ENCODE measurements at places on chromosomes 7 and 10.

- no peak for DNase-seq
These were observed 72.1 kb downstream of the PTEN start for GRCh38 chr10:87935290-87936141.

- DNase-seq = no peak
These were observed 1.8 kb downstream of the GDF10 start for GRCh38 chr10:47301833-47302232.

DNA sequence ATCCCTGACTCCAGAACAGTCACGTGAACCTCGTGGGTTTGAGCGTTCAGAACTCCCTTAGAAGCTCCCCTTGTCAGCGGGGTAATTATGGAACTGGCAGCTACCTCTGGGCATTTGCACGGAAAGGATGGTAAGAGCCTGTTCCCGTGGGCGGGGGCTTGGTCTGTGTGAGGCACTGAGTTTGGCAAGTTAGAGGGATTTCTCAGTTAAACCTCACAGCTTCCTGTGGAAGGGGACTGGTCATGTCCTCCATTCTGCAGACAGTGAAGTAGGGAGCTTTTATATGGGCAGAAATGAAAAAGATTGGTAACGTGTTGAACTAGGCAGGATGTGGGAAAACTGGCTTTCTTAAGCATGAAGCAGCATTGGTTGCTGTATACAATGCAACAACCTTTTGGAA is 16.0 kb downstream of the PALD1 start:
- DNase-seq = no peak

- DNase-seq = no peak
These were observed 5.4 kb downstream of the ARHGAP21 start for GRCh38 chr10:24718031-24718855.

GRCh38 chr7:37557571-37558209 is 109.0 kb upstream of the ELMO1 start:
- no peak for DNase-seq

DNA sequence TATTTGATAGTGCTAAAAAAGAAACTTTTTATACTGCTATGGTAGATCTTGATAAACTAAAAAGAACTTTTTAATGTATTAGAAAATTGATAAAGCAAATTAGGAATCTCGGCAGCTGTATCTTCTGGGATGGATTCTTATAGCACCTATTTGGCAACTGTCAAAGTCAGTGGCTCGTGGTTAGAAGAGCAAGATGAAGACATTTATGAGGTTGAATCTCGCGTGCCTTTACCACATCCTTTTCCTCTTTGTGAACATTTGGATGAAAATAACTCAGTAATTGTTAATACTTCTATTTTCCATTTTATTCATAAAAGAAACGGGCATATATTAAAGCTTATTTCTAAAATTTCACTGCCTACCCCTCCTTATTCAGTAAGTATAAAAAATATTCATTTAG is 76.2 kb downstream of the CYP51A1 start:
- peak; percentile 26 for DNase-seq

- DNase-seq = no peak
These were observed 2.8 kb downstream of the SEC31B start for GRCh38 chr10:100516847-100517246.

GRCh38 chr10:116470071-116470470 is 42.4 kb downstream of the PNLIPRP3 start:
- no peak for DNase-seq

- DNase-seq = no peak
These were observed 176.1 kb downstream of the SGMS1 start for GRCh38 chr10:50447691-50448090.

- no peak for DNase-seq
These were observed 750.3 kb downstream of the ANKRD7 start for GRCh38 chr7:118974836-118975235.

- no peak for DNase-seq
These were observed 3.5 kb upstream of the SCIN start for GRCh38 chr7:12567015-12567414.

GRCh38 chr7:138363721-138364120 is 96.3 kb upstream of the TRIM24 start:
- no peak for DNase-seq

DNA sequence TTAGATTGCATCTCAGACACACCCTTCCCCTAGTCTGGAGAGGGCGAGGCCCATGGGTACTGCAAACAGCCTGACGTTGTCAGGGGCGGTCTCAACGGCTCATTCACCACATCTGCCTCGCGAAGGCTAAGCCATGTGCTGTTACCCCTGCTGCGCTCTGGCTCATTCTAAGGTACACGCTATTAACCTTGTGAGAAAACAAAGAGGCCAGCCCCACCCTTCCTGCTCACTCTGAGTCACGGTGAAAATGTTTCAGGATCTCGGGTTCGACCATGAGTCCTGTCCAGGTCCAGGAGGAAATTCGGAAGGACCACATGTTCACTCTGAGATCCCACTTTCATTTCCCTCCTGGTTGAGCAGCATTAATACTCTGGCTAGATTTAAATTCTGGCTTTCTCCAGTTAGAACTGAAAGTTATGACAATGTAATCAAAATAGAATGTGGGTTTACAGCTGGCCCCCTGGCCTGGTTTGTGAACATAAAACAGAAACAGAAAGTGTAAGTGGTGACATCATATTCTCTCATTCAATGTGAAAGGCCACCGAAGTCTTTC is 55.2 kb downstream of the EGFR start:
- DNase-seq = peak; percentile 59

- DNase-seq = no peak
These were observed 130.5 kb downstream of the CDK14 start for GRCh38 chr7:90726623-90727022.

GRCh38 chr7:19011212-19011611 is 106.2 kb downstream of the TWIST1 start:
- no peak for DNase-seq

DNA sequence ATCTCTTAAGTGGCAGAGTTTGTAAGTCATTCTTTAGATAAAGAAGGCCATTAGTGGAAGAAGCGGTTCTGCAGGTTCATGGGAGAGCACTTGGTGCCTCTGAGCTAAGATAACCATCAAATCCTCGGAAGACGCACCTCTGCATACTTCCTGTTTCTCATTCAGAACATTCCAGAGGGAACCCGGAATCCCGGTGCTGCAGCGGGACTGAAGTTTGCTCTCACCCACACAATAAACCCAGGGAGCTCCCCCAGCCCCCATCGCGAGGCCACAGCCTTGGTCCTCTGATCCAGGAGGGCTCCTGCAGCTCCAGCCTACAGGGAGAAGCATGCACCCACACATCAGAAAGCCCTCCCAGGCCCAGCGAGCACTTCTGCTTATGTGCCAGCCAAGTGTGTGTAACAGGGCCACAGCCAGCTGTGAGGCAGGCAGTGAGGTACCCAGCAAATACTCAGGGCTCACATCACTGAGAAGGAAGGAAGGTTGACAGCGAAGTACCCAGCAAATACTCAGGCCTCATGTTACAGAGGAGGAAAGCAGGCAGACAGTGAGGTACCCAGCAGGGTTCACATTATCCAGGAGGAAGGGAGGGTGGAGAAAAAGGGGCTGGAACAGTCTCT is 142.4 kb downstream of the DIP2C start:
- no peak for DNase-seq

DNA sequence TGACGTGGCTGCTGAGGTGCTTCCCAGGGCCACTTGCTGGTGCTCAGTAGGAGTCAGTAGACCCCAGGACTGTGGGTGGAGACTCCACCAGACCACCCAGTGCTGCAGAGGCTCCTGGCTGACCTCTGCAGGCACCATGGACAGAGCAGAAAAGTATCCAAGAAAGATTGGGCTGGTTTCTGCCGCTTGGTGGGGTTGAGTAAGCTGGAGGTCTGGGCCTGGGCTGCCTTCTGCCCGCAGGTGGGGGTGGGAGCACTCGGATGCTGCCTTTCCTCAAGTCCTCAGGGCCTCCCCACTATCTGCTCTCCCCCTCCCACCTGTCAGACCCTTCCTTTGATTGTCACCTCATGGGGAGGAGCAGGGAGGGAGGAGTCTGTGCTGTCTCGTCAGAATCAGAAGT is 91.6 kb downstream of the WDR37 start:
- no peak for DNase-seq

- DNase-seq = no peak
These were observed 37.9 kb upstream of the MTPAP start for GRCh38 chr10:30386801-30387588.

- DNase-seq = no peak
These were observed 26.6 kb downstream of the GALNTL5 start for GRCh38 chr7:151982806-151983205.

- DNase-seq = no peak
These were observed 30.3 kb upstream of the NDST2 start for GRCh38 chr10:73841526-73842285.

- no peak for DNase-seq
These were observed 230.8 kb upstream of the GHITM start for GRCh38 chr10:83908506-83908905.

DNA sequence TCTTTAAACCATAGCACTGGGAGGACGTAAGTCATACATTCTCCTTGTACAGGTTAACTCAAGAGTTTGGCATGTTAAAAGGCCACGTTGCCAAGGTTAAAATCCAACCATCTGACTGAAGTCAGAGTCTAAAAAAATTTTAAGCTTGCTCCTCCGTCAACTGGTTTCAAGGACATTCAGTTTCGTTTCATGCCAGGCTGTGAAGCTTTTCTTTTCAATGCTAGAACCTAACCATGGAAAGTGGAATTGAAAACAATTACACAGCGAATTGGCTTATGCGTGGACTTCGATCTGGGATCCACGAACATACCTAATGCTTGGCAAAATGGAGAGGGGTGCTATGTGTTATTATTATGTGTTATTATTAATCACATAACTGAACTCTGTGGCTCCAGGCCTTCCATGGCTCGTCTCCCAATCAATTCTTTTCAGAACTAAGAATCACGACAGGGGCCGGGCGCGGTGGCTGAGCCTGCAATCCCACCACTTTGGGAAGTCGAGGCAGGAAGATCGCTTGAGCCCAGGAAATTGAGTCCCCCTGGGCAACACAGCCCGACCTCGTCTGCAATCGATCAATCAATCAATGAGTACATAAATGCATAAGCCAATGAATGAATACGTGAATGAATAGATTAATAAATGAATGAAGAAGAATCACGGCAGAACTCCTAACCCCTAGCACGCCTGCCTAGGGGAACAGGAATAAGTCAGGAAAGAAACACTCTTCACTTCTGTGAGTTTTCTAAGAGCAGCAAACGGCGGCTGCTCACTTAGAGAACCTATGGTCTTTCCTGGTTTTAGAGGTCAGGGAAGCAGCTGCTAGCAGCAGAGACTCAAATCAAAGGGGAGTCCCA is 733 bp upstream of the ARL5B start:
- peak; percentile 19 for DNase-seq

GRCh38 chr10:120765226-120765803 is 85.8 kb upstream of the WDR11 start:
- DNase-seq = no peak

GRCh38 chr10:88032566-88032965 is 169.1 kb downstream of the PTEN start:
- no peak for DNase-seq

- no peak for DNase-seq
These were observed 4.5 kb upstream of the DNMBP start for GRCh38 chr10:100014071-100014762.

GRCh38 chr10:46074196-46074946 is 28.3 kb upstream of the MSMB start:
- no peak for DNase-seq

GRCh38 chr7:94313926-94314325 is 80.8 kb upstream of the COL1A2 start:
- no peak for DNase-seq

DNA sequence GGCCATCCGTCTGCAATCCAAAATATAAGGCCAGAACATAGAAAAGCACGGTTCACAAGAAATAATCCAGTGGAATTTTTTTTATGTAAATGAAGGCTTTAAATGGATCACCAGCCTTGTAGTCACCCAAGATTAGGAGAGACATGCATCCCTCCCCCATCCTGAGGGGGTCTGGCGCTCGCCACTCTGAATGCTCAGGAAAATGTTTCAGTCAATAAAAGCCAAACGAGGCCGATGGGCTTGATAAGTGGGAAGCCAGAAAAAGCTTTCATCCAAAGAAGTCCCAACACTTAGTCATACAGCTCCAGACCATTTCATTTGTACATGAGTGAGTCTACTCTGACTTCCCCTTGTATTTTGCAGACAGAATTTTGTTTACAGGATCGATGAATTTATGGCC is 631.8 kb downstream of the GRID1 start:
- no peak for DNase-seq

DNA sequence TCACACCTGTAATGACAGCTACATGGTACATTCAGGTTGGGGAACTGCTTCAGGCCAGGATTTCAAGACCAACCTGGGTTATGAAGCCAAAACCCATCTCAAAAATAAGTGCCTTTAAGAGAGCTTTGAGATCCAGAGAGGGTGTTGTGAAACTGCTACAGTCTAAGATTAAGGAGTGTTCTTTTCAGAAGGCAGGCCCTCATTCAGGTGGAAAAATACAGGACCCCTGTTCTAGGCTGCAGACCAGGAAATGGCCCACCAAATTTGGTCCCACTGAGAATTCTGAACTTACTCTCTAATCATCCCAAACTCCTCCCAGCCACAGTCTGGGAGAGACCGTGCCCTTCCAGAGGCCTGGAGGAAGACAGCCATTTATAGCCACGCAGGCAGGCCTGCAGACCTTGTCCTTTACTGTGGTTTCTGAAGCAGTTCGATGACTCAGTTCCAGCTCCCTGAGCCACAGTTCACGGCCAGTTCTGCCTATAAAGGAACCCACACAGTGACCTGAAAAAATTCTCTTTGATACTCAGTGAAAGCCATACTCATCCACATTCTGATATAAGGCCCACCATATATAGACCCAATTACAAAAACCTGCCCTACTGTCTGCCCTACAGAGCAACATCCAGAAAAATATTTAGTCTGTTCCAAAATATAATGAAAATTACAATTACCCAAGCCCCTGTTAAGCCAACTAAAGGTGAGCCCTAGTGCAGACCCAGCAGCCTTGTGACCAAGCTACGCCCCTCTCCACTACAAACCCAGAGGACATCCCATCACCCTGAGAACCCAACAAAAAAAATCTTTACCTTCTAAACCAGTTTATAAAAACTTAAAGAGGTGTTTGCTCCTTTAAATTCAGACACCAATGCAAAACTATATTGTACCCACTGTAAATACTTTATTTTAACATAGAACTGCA is 21.2 kb downstream of the ZNF680 start:
- no peak for DNase-seq

DNA sequence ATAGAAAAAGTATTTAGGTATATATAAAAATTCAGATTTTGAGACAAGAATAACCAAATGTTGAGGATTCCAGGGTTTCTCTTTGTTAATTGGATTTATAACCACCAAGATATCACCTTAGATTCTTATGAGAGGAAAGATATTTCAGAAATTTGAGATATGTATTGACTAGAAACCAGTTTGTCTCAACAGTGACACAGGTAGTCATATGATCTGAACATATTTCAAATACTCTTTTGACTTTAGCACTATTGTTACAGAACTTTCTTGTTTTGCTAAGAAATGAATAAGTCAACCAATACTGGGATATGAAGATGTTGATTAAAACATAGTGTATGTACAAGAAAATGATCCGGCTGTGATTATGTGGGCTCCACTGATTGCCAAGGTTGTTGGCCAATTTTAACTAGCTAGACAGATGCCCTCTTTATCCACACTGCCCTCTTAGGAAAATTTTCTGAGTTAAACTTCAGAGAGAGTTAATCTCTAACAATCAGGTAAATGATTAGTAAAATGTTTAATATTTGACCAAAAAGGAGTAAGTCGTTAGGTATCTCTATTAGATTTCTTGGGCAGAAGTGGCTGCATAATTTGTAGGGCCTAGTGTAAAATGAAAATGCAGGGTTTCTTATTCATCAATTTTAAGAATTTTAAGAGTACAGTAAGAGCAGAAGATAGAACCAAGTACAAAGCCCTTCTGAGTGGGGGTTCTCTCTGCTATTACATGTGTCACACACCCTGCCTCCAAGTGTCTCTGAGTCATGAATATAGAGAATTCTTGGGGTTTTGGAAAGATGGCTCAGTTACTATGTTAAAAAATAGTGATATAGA is 376.0 kb downstream of the TFEC start:
- no peak for DNase-seq
